Karpas-422 (cell line): ENCODE measurements at places on chromosomes 7 and 10. TPM values are rescaled to one million over a fixed set of nuclear protein-coding genes. Genes with fewer than 3 reads are reported as not detected.

DNA sequence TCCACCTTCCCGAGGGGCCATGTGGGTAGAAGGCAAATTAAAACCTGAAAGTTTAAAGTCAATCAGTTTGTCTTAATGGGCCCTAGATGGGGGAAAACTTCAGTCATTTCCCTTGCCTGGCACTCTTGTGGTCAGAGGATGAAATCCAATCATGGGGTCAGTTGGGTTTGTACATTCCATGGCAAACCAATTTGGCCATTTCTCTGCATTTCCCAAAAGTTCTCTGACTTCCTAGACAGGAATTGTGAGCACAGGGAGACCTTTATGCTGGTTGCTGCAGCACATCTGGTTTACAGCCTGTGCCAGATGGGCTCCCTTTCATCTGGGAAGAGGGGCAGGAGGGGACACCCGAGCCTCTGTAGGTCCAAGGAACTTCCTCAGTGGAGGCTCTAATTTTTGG, 113.0 kb downstream of the CYP26A1 start:
- no peak for DNase-seq
- H3K27me3 ChIP-seq = no peaks in the 10 kb centered on the region
- H3K36me3 ChIP-seq = no peaks in the 10 kb centered on the region
- H3K27ac ChIP-seq = no peak overlapping the region
- no peak overlapping the region for H3K4me3 ChIP-seq

DNA sequence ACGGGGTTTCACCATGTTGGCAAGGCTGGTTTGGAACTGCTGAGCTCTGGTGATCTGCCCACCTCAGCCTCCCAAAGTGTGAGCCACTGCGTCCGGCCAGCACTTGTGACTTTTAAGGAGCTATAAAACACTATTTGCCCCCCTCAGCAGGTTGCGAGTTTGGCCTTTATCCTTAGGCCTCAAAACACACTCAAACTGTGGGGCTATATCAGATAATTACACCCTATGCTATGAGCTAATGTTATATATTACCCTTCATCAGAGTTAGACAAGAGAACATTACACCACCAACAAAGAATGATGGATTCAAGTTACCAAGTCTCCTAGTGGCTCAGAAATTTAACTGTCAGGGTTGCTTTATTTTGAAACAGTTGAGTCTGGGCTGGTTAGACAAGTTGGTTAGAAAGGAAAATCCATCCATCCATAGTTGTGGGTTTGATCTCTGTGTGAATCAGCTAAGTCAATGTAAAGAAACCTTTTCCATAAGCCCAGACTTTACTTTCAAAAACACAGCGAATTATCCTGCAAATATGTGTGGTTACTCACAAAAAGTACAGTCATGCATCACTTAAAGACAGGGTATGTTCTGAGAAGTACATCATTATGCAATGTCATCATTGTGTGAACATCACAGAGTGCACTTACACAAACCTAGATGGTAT, 115.8 kb downstream of the SEMA3D start:
- H3K27me3 ChIP-seq = no peaks in the 10 kb centered on the region
- H3K4me3 ChIP-seq = no peak overlapping the region
- no peaks in the 10 kb centered on the region for H3K4me1 ChIP-seq
- no peak overlapping the region for H3K27ac ChIP-seq

OR6V1 gene
- total RNA-seq = not detected in 2 replicates

DNA sequence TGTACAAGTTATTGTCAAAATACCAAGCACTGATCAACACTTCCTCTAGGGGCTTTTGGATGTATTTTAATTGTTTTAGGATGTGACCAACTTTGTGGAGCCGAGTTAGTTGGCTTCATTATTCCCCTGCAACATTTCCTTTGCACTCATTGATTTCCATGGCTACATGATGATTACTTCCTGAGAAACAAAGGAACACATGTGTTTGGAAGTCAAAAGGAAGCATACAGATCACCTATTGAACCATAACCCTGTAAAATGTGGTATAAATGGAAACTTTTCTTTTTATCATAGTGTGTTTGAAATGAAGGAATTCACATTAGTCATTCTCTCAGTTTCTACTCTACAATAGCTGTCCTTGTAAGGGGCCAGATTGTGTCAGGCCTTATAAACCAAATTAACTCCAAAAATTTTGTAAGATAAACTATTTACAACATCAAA, 32.2 kb upstream of the EXOC6 start:
- H3K4me1 ChIP-seq = peaks cover 3% of the 10 kb centered on the region
- H3K36me3 ChIP-seq = no peaks in the 10 kb centered on the region
- no peak overlapping the region for H3K27ac ChIP-seq
- no peak for DNase-seq

GRCh38 chr7:50262916-50263690, 41.4 kb upstream of the IKZF1 start:
- peak; percentile 70 for DNase-seq
- H3K36me3 ChIP-seq = no peaks in the 10 kb centered on the region
- no peak overlapping the region for H3K4me3 ChIP-seq
- H3K27me3 ChIP-seq = no peaks in the 10 kb centered on the region
- H3K4me1 ChIP-seq = peaks cover 63% of the 10 kb centered on the region
- peak overlapping the region; percentile 13; the same call in 1 of the 2 replicates for H3K27ac ChIP-seq
